ENCODE measurements at places on chromosomes 4 and X.

GRCh38 chrX:149962859-149963757 is 24.8 kb upstream of the EOLA2 start:
- DNase-seq = no peak

GRCh38 chr4:114673306-114673705 is 74.7 kb downstream of the UGT8 start:
- DNase-seq = no peak

GRCh38 chr4:132669786-132670185 is 479.3 kb upstream of the PCDH10 start:
- DNase-seq = no peak

GRCh38 chr4:73619346-73619745 is 890 bp downstream of the RASSF6 start:
- no peak for DNase-seq

DNA sequence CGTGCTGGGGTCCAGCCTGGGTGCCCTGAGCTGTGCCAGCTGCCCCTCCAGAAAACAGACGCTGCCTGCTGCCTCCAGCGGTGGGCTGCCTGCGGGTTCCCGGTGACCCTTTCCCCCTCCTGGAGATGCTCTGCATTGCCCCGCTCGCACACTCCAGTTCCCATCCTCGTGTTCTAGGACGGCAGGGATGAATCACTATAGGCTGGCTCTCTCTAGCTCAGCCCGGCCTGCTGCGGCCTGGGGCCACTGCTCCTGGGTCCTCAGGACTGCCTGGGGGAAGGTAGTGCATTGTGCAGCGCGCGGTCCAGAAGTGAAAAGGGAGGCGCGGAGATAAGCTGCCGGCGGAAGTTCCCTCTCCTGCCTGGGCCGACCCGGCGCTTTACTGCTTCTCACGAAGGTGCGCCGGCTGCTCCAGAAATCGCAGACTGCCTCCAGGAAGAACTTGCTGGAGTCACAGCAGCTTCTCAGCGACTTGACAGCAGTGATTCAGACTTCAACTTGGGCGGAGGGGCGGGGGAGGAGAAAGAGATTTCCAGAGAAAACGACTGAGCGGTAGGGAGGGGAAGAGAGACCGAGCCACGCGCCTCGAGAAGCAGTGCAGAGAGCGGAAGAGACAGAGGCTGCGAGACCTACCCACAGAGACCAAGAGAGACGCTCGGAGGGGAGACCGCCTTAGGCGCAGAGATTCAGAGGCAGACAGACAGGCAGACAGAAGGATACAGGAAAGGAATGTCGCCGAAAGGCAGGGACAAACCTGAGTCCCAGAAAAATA is 6.7 kb upstream of the MSX1 start:
- no peak for DNase-seq

DNA sequence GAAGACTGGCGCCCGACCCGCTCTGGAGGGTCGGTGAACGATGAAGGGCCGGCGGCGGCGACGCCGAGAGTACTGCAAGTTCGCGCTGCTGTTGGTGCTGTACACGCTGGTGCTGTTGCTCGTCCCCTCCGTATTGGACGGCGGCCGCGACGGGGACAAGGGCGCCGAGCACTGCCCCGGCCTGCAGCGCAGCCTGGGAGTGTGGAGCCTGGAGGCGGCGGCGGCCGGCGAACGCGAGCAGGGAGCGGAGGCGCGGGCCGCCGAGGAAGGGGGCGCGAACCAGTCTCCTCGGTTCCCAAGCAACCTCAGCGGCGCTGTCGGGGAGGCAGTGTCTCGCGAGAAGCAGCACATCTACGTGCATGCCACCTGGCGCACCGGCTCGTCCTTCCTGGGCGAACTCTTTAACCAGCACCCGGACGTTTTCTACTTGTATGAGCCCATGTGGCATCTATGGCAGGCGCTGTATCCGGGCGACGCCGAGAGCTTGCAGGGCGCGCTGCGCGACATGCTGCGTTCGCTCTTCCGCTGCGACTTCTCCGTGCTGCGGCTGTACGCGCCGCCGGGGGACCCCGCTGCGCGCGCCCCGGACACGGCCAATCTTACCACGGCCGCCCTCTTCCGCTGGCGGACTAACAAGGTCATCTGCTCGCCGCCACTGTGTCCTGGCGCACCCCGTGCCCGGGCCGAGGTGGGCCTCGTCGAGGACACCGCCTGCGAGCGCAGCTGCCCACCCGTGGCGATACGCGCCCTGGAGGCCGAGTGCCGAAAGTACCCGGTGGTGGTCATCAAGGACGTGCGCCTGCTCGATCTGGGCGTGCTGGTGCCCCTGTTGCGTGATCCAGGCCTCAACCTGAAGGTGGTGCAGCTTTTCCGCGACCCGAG is 568 bp downstream of the CHST7 start:
- peak; percentile 11 for DNase-seq

GRCh38 chr4:8191136-8191747 is 7.8 kb upstream of the SH3TC1 start:
- DNase-seq = no peak

- DNase-seq = no peak
Observed at GRCh38 chrX:65601126-65601525, 66.3 kb upstream of the MSN start.

DNA sequence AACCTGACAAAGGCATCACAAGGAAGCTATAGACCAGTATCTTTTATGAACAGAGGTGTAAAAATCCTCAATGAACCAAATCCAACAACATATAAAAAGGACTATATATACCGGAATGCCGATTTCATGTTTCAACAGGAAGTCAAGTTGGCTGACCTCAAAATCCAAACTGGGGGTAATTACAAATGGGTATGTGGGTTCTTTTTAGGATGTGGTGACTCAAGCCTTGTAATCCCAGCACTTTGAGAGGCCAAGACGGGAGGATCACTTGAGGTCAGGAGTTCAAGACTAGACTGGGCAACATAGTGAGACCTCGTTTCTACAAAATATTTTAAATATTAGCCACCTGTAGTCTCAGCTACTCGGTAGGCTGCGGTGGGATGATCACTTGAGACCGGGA is 10.4 kb downstream of the PRSS48 start:
- no peak for DNase-seq

DNA sequence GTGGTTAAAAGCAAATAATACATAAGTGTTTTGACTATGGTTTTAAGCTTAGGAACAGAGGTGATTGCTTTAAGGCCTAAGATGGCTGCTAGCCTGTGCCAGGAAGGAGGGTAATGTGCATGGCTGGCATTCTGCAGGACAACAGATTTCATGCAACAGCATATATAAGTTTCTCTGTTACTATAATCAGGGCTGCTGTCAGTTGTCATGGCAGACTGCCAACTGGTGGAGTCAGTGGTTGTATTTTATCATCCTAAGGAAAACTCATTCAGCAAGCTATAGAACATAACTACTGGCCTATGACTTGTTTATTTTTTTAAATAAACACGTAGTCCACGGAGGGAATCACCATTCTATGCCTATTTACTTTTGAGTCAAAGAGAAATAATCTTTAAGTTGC is 77.7 kb upstream of the DCAF8L1 start:
- no peak for DNase-seq

DNA sequence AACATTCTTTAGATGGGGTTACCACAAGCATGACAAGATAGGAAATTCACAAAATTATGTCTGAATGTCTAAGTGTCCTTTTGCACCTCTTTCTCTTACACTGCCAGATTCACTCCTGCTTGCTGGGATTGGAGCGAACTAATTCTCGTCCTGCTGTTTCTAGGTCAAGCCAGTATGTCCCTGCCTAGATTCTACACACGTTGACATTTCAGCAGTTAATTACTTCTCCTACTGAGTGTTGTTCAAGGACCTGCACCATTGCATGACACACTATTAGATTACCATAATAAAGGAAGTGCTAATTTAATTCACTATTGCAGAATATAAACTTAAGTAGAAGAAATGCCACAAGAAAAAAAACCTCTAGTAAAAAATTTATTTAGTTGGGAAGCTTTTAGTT is 1911.7 kb downstream of the PCDH7 start:
- no peak for DNase-seq

DNA sequence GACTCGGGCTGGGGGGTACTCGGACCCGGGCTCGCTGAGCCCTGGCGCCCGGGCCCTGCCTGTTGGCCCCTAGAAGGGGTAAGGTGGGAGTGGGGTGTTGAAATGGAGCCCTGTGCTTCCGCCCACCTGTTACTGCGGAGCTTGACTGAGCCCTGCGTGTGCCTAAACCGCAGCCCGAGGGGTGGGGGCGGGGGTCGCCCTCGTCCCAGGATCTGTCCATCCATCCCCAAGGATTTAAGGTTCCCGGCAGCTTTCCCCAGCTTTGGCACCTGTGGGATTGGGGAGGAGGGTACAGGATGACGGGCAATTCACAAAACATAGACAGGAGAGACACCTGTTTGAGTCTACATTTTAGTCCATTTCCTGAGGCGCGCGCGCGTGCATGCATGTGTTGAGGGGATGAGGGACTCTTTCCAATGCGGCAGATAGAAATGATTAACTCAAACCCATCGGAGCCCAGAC is 779 bp downstream of the GABRQ start:
- DNase-seq = no peak

DNA sequence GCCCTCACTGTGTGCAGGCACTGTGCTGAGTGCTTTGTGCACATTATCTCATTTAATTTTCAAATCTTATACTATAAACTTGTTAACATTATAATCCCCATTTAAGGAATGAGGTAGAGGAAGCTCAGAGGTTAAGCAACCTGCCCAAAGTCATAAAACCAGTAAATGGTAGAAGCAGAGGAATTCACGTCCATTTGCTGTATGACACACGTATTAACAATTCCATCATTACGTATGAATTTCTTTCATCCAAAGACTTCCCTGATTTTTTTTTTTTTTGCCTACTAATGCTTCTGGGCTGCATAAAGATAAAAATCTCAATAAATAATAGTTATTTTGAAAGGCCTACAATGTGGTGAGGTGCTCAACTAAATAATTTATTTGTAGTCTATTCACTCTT is 64.5 kb upstream of the H2AZ1 start:
- no peak for DNase-seq

DNA sequence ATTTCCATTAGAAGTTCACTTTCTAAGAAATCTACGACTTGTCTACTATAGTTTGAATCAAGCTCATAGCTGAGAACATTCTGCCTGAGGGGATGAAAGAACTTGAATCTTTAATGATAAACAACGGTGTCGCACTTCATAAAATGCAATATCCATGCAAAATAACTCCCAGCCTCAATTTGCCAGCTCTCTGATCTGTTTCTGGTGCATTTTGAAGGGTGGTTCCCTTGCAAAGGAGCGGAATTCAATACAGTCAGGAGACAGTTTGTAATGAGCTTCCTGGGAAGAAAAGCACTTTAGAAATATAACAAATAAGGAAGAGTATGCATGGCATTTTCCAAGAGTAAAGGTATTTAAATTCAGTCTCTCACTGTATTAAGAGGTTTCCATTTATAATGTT is 80.0 kb downstream of the PCYT1B start:
- no peak for DNase-seq

DNA sequence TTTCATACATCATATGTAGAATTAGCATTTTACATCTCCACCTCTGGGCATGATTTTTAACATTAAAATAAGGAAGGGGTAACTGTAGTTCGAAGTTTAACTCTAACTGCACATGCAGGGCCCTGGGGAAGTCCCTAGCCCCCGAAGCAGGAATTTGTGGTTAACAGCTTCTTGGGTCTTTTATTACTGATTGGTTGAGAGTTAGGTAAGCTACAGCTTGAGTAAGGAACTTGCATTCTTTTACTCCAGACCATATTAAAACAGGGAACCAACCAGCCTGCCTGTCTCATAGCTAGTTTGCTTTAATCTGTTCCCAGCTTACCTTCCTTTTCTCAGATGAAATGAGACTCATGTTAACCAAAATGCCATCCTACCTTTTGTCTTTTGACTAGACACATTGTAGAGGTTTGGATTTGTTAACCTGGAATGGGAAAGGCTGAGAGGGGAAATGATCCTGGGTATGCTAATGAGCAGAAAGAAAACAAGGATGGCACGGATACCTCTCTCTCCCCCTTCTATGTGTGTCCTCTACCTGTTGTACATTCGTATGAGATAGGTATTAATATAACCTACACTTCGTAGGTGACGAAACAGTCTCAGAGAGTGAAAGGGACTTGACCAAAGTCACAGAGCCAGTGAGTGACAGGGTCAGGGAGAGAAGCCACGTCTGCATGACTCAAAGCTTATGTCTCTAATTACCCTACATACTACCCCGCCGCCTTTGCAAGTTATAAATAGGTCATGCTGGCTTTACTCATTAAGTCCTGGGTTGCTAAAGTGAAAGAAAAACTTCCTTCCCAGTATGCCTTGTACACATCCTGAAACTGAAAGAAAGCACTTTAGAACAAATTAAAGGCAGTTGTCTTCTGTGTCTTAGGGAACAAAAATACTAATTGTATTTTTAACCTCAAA is 119.5 kb upstream of the AFF2 start:
- no peak for DNase-seq

DNA sequence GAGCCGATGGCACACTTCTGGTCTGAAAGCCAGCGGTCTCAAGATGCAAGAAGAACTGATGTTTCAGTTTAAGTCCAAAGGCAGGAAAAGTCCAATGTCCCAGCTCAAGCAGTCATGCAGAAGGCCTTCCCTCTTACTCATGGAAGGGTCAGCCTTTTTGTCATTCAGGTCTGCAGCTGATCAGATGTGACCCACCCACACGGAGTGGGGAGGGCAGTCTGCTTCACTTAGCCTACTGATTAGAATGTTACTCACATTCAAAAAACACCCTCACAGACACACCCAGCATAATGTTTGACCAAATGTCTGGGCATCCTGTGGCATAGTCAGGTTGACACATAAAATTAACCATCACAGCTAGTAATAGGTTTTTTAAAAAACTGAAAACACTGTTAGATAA is 6.6 kb downstream of the HCCS start:
- no peak for DNase-seq

GRCh38 chr4:21649391-21650090 is 299.0 kb downstream of the KCNIP4 start:
- no peak for DNase-seq

GRCh38 chr4:141254326-141254725 is 33.6 kb downstream of the ZNF330 start:
- DNase-seq = no peak

- no peak for DNase-seq
Observed at GRCh38 chrX:136165406-136165805, 18.1 kb downstream of the FHL1 start.

- no peak for DNase-seq
Observed at GRCh38 chr4:165370530-165370929, 8.3 kb upstream of the CPE start.

- no peak for DNase-seq
Observed at GRCh38 chrX:63282077-63282476, 69.1 kb downstream of the SPIN4 start.

- no peak for DNase-seq
Observed at GRCh38 chr4:111362941-111363361, 740.1 kb upstream of the PITX2 start.

DNA sequence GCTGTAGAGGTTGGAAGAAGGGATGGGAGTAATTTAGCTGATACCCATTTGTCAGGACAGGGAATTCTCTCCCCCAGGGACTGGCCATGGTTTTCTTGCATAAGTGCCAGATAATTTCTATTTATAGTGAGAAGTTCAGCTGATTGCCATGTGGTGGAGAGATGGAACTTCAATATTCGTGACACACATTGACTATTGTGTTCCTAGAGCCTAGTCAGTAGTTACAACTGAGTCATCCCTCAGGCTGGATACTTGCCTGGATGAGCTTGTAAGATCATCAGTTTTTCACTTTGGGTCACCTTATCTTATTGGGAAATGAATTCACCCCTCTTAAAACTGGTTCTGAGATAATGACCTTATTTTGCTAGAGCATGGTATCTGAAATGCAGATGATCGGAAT is 32.2 kb downstream of the CFAP299 start:
- DNase-seq = no peak

- peak; percentile 42 for DNase-seq
Observed at GRCh38 chr4:140095694-140096482, 58.1 kb downstream of the MAML3 start.

All from activated CD4-positive, CD25-positive, alpha-beta regulatory T cell (primary cell).